ENCODE measurements at places on chromosomes 4 and X.

- DNase-seq = no peak
Measured at GRCh38 chr4:8279321-8280157, 10.0 kb downstream of the HTRA3 start.

- DNase-seq = no peak
Measured at GRCh38 chr4:141013899-141014298, 119.4 kb downstream of the RNF150 start.

GRCh38 chr4:36320117-36320896 is 38.9 kb downstream of the DTHD1 start:
- DNase-seq = no peak

- DNase-seq = no peak
Measured at GRCh38 chr4:9913846-9914245, 107.5 kb downstream of the SLC2A9 start.

GRCh38 chr4:86946868-86947500 is 12.2 kb downstream of the AFF1 start:
- DNase-seq = no peak

GRCh38 chr4:178577933-178578332 is 1135.7 kb upstream of the AGA start:
- DNase-seq = no peak
